Pancreas (tissue), 10 donors: ENCODE measurements at places on chromosomes 6 and 20. TPM values are rescaled to one million over a fixed set of nuclear protein-coding genes. Genes with fewer than 3 reads are reported as not detected.

GRCh38 chr6:134954272-134955000, 4.5 kb upstream of the ALDH8A1 start:
- DNase-seq = no peak

- DNase-seq = no peak
Measured at GRCh38 chr20:5528261-5528660, 211.5 kb upstream of the PROKR2 start.

DNA sequence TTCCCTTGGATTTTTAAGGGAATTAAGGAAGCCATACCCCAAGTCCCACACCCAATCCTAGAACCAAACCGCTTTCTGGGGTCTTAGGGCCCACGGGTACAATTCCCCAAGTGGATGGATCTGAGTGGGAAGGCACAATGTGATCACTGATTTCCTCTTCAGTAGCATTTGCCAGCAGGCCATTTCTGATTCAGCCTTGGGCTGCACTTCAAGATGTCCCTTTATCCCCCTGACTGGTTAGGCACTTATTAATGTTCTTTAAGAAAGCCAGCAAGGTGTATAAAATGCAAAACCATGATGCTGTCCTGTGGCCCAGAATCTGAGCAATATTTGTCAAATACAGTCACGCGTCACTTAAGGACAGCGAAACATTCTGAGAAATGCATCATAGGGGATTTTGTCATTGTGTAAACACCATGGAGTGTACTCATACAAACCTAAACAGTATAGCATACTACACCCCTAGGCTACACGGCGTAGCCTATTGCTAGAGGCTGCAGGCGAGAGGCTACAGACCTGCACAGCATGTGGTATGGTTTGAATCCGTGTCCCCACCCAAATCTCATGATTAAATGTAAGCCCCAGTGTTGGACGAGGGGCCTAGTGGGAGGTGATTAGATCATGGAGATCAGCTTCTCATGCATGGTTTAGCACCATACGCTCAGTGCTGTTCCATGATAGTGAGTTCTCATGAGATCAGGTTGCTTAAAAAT, 234.2 kb downstream of the NRN1 start:
- no peak for DNase-seq

Gene NEDD9
- 4.9 TPM for total RNA-seq

Gene CD93
- 7.4 TPM for total RNA-seq
